ENCODE measurements at places on chromosomes 13 and 19.

DNA sequence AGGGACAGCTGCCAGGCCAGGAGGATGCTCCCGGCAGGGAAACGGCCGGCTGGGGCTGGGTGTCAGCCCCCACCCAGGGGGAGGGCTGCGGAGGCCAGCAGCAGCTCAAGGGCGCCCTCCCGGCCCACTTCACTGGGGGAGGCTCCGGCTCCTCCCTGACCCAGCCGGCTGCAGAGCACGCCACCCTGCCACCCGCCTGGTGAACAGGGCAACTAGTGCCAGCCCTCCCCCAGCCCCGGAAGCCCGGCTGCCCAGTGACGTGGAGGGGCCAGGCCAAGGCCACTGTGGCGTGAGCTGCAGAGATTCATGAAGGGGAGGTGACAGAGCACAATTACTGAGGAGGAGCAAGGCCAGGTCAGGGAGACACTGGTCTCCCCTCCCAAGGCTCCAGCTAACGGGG lies 14.7 kb downstream of the REXO1 start:
- DNase-seq = no peak

DNA sequence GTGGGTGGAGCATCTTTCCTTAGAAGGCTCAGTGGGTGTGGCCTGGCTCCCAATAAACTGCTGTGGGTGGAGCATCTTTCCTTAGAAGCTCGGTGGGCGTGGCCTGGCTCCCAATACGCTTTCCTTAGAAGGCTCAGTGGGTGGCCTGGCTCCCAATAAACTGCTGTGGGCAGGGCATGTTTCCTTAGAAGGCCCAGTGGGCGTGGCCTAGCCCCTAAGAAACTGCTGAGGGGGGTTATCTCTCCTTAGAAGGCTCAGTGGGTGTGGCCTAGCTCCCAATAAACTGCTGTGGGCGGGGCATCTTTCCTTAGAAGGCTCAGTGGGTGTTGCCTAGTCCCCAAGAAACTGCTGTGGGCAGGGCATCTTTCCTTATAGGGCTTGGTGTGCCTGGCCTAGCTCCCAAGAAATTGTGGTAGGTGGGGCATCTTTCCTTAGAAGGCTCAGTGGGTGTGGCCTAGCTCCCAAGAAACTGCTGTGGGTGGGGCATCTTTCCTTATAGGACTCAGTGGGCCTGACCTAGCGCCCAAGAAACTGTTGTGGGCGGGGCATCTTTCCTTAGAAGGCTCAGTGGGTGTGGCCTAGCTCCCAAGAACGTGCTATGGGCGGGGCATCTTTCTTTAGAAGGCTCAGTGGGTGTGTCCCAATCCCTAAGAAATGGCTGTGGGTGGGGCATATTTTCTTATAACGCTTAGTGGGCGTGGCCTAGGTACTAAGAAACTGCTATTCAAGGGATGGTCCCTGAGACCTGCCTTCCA lies 10.3 kb downstream of the HSH2D start:
- no peak for DNase-seq

- DNase-seq = no peak
Measured at GRCh38 chr13:84136582-84136981, 254.3 kb upstream of the SLITRK1 start.

DNA sequence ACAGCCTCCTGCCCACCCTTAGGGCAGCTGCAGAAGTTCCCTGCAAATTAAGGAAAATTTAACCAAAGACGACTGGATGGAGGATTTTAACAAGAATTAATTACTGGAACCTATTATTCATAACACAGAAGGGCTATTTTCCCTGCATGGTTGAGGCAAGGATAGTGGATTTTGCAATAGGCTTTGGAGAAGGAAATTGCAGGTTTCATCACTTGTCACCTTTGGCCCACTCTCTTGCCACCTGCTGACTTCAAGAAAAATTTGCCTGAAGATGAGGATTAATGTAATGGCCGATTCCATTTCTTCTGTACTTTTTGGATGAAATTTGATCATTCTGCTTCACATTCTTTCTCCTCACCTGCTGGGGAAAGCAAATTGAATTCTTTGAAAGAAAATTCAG lies 261.7 kb downstream of the FGF9 start:
- DNase-seq = no peak

DNA sequence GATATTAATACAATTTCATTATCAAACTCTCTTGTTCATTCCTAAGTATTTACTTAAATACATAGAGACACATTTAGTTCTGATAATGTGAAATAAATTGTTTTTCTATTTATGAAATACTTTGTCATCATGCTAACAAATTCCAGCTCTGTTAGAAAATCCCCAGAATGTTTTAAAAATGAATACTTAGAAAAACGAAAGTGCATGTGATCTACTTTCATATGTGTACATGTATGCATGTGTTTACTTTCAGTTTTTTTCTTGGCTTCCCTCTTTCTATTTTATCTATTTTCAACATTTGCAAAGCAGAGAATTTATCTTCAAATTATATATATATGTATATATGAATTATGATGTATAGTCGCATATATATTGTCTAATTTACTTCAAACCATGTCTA lies 1110.0 kb upstream of the PCDH20 start:
- DNase-seq = no peak

- DNase-seq = no peak
Measured at GRCh38 chr13:90201676-90202460, 1145.6 kb upstream of the MIR17HG start.

GRCh38 chr13:48806522-48806921 lies 152.8 kb downstream of the CYSLTR2 start:
- no peak for DNase-seq

GRCh38 chr13:26679411-26680122 lies 81.0 kb downstream of the GPR12 start:
- no peak for DNase-seq

GRCh38 chr19:46818812-46819211 lies 30.4 kb upstream of the SLC1A5 start:
- no peak for DNase-seq

DNA sequence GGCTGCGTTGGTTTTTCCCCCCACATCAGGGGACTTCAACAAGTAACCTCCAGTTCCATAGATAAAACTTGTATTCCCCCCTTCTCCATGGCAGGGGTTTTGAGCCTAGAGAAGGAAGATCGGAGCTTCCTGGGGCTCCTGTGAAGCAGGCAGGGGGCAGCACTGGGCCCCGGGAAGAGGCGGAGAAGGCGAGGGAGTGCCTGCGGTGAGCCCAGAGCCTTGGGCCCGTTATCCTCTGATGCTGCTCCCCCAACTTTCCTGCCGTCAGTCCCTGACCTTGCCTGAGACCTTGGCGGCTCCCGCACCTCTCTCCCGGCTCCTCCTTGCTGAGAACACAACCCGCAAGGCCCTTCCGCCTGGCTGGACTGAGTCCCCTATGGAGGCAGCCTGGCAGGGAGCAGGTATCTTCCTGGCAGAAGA lies 2.5 kb downstream of the LIPE start:
- DNase-seq = no peak

DNA sequence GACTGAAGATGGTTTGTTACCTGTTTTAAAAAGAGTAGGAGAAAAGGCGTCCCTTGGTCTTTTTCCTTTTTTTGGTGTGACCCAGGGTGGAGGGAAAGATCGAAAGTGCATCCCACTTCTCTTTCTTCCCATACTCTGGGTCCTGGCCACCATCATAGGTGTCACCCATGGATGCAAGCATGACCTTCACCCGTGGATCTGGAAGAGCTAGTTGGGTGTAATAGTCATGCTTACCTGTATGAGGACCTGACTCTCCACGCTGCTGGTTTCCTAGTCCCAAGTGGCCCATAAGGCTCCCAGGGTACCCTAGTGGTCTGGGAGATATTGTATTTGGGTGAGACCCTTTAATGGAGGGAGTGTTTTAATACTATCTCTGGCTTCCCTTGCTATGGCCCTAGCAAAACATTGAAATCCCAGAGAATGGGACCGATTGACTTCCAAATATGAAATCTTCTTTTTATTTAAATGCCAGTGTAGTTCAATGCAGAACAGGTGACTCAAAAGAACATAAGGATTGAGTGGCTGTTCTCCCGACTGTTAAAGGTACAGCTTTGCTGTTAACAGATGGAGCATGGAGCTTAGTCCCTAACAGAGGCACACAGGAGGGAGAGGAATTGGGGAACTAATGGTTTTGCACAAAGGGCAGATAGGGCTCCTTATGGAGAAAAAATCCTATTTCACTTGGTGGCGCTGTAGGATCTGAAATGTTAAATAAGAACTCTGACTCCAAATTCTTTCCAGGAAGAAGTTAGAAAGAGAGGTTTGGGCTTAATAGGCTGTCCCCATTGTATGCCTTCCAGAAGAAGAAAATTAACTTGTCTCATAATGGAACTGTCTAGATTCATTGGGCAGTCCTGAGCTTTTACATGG lies 7.0 kb upstream of the ZNF550 start:
- DNase-seq = no peak

- DNase-seq = no peak
Measured at GRCh38 chr13:46389457-46390451, 2.7 kb upstream of the RUBCNL start.

DNA sequence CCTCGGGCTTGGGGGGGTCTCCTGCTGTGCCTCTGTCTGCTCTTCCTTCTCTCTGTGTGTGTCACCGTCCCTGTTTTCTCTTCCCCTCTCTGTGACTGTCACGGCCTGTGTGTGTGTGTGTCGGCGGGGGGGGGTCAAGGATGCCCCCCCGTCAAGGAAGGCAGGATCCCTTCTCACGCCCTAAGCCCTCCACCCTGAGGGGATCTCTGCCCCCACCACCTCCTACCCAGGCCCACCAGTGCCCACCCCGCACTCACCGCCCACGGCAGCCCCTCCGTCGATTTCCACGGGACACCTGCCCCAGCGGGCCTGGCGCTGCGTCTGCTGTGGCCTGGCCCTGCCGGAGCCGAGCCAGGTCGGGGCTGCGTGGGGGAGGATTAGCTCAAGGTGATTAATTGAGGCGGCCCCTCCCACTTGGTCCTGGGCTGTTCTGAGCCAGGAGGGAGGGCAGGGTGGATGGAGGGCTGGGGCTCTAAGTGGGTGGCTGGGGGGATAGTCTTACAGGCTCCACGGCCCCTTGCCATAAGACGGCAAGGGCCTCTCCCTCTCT lies at the start of gene RAX2:
RAX2 (minus strand) TSS at position 323 of the 550 bp plus-strand sequence. CDS start 486 bp downstream, outside the sequence.
- no peak for DNase-seq

DNA sequence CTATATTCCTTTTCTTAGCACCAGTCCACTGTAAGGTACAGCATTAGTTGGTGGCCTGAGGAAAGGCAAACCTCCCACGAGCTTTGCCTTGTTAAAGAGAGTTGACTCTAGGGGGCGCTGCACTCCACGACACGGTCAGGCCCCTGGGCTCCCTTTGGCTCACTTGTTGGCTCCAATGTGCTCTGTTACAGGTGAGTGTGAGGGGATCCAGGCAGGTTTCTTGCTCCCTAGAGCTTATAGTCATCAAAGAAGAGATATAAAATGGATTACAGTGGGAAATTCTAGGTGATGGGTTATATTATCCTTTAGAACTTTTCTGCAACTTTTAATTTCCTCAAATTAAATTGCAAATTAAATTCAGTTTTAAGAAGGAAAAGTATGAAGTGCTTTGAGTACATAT lies 3.7 kb downstream of the WDR87 start:
- peak; percentile 62 for DNase-seq

- no peak for DNase-seq
Measured at GRCh38 chr13:95207769-95208366, 93.4 kb downstream of the ABCC4 start.

DNA sequence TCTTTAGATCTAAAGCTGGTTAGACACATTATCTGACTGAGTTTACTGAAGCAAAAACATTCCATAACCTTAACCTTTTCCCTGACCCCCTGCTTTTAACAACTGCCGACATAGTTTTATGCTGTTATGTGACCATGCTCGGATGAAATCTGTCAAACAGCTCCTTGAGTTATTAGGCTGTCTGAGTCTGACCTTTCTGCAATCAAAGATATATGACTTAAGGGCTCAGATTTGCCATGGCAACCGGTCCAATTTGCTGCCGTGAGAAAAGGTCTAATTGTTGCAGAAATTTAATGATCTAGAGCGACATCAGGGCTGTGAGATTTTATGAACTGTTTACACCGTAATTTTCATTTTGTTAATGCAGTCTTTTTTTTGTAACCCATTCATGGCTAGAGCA lies 61.8 kb downstream of the URI1 start:
- no peak for DNase-seq

GRCh38 chr19:6297202-6297601 lies 17.4 kb upstream of the MLLT1 start:
- DNase-seq = no peak

GRCh38 chr19:10920781-10921180 lies 7.7 kb downstream of the YIPF2 start:
- DNase-seq = no peak

GRCh38 chr13:36438594-36439483 lies 6.5 kb downstream of the CCNA1 start:
- no peak for DNase-seq

All from CD8-positive, alpha-beta T cell (primary cell).